ENCODE measurements at places on chromosomes 7 and 10.
A peak's percentile ranks its signal among the peaks of the same experiment; 100 is the strongest.

DNA sequence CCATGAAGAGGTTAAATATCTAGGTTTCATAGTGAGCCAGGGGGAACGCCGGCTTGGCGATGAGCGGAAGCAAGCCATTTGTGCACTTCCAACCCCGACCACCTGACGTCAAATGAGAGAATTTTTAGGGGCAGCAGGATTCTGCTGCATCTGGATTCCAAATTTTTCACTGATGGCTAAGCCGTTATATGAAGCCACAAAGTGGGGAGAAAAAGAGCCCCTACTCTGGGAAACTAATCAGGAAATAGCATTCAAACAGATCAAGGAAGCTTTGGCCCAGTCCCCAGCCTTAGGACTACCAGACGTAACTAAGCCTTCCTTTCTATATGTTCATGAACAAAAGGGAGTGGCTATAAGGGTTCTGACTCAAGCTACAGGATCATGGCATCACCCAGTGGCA, 12.9 kb upstream of the ADCK2 start:
- DNase-seq, result no peak

DNA sequence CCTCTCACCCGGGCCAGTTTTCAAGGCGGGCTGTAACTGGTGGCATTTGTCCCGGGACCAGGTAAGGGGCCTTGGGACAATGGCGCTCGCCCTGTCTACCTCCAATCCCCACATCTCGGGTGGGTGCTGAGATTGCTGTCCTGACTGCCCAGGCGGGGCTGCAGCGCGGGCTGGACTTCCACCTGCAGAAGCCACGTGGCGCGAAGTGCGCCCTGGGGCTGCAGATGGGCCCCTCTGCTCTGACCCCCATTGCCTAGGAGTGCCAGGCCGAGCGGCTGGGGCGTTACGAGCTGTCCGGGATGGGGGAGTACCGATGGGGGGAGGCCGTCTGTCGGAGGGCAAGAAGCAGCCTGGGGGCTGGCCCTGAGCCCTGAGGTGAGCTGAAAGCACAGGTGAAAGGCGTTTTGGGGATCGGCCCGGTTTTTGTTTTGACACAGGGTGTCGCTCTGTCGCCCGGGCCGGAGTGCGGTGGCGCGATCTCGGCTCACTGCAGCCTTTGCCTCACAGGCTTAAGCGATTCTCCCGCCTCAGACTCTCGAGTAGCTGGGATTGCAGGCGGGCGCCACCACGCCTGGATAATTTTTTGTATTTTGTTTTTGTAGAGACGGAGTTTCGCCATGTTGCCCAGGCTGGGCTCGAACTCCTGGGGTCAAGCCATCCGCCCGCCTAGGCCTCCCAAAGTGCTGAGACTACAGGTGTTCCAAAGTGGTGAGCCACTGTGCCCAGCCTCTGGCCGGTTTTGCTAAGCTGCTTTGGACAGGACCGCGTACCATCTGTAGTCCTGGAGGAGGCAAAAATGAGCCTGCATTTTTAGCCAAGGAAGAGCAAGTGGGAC, at the start of gene SFXN2:
SFXN2 (plus strand) TSS at position 16 of the 835 bp plus-strand sequence. CDS start 12,001 bp downstream, outside the sequence.
- DNase-seq, result no peak

DNA sequence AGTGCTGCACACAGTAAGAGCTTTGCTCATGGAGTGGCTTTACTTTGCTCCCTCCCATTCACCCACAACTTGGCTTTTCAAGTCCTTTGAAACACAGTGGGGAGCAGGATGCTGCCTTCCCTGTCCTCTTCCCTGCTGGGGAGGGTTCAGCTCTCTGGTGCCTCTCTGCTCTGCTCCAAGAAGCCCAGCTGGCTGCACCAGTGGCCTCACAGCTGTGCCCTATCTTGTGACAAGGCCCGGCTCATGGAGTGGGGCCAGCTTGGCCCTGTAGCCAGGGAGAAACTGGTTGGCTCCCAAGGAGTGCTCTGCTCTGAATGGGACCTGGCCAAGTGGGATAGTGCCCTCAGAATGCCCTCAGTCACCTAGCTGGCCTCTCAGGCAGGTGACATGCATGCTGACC, 212.3 kb upstream of the ZMIZ1 start:
- DNase-seq, result no peak

- DNase-seq, result no peak
Observed at GRCh38 chr10:52952391-52953055, 179.9 kb upstream of the MBL2 start.

- no peak for DNase-seq
Observed at GRCh38 chr7:134875867-134876266, 96.4 kb downstream of the CALD1 start.

DNA sequence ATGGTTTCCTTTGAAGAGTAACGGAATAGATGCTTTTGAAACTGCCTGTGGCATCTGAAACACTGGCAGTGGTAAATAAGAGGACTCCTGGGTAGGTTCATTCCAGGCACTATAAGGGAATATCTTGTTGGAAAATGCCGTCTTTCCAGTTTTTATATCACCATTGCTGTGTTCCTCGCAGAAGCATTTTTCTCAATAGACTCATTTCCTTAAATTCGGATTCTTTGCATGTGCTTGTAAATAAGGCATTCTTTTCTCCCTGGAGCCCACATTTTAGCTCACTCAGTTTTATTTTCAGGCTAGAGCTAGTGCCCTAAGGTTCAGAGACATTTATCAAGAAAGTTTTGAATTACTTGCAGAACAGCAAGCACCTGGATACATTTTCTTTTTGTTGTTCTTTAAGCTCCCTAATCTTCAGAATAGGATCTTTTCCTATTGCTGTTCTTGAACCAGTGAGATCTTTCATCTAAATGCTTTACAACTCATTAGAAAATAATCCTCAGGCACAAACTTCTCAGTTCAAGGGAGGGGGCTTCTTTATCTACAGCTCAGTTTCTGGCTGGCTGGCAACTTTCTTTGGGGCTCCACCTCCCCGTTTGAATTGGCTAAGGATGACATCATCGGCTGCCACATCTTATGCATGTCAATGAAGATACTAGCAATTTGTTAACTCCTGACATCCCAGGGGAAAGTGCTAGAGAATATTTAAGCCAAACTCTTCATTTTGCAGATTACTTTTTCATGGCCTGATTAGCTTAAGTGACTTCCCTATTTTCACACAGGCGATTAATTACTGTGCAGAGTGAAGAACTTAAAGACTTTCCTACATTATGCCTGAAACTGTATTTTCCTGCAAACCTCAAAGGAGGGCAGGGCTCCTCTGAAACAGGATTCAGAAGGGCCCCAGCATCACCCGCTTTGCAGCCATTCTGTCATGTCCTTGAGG, 133.7 kb upstream of the RSU1 start:
- no peak for DNase-seq

DNA sequence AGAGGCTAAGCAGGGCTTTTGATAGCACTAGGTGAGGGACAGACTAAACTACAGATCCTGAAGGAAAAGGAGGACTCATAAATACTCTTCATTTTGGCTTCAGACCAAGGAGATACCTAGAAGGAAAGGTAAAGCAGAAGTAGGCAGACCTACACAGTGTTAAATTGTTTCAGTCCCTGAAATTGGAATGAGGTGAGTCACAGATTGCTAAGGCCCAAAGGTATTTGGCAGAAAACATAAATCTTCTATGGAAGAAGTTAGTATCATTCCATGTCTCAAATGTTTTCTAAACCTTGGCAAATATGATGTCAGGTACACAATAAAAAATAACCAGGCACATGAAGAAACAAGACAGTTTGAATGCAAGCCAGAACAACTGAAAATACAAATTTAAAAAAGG, 30.0 kb downstream of the MTERF1 start:
- no peak for DNase-seq

DNA sequence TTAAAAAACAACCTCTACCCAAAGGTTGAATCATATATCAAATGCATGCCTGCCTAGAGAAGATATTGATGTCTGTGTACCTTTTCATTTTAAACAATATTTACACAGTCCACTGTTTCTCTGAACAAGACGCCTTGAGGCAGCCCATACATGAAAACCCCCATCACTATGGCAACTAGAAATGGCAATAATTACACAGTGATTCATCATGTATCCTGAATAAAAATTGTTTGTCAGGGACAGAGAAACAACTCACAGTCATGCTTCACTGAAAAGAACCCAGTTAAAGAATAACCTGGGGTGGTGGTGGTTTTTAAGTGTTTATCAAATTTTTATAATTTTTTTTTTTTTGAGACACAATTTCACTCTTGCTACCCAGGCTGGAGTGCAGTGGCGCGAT, 19.7 kb downstream of the DNAJC12 start:
- peak; percentile 35 for DNase-seq

DNA sequence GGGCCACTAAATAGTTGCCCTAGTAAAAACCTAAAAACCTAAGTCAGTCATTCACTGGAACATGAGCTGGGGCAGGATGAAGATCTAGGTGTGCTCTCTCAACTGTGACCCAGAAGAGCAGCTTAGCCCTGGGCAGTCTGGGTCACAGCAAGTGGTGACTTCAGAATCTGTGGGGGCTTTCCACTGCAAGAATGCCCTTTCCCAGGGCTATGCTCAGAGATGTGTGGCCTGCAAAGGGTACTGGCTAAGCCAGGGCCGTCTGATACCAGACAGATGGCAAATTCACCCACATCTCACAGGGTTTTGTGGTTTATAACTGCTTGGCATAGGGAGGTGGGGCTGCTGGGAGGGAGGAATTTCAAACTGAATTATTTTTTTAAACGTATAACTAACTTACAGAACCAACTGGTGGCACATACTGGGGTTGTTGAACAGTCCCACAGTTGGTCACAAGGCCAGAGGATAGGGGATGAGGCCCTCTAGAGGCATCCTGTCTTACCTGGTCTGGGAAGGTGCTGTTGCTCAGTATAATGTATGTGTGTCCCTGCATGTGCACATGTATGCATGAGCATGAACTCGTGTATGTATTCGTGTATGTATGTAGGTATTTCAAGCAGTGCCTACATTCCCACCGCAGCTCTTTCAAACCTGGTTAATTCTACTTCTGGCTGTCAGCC, 63.2 kb downstream of the PRPF18 start:
- no peak for DNase-seq

- DNase-seq, result no peak
Observed at GRCh38 chr7:76272851-76273497, 29.5 kb upstream of the HSPB1 start.

DNA sequence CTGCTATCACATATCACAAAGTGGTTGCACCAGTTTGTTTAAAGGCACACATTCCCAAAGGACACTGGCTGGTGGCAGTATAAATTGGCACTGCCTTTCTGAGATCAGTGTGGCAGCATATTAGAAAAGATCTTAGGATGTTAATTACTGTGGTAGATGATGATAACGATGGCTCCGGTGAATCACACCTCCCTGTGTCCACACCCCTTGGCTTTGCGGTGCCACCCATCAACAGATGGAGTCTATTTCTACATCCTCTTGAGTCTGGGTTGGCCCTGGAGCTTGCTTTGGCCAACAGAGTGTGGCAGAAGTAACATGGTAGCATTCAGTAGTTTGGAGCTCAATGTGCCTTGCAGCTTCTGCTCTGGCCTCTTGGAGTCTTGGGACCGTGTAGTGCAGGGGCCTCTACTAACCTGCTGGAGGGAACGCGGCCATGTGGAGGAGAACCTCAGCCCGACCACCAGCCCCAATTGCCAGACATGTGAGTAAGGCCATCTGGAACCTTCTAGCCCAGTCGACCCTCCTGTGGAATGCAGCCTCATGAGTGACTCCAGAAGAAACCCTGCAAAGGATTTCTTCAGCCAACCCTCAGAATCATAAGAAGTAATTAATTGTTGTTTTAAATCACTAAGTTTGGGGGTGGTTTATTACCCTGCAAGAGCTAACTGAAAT, 27.2 kb upstream of the PLEKHA1 start:
- no peak for DNase-seq

DNA sequence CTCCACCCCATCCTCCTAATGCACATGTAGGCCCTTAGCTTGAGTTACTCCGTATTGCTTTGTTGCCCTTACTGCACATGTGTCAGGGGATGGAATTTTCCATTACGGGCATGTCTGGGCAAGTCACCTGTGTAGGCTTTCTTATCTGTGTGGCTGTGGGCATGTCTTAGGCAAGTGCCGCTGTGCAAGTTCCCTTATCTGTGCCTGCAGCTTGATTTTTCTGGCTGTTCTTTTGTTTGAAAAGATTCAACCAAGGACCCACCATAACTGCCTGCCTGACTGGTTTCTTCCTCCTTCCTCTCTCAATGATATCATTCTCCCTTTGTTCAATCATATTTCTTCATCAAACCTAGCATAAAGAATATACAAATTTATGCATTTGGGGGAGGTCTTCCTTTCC, 88.5 kb downstream of the AKR1D1 start:
- no peak for DNase-seq

- DNase-seq, result no peak
Observed at GRCh38 chr7:101114492-101114891, 12.4 kb upstream of the SERPINE1 start.

- no peak for DNase-seq
Observed at GRCh38 chr7:18125476-18125875, 97.8 kb upstream of the PRPS1L1 start.

- DNase-seq, result peak; percentile 77
Observed at GRCh38 chr10:122062831-122063674, 74.1 kb downstream of the TACC2 start.

DNA sequence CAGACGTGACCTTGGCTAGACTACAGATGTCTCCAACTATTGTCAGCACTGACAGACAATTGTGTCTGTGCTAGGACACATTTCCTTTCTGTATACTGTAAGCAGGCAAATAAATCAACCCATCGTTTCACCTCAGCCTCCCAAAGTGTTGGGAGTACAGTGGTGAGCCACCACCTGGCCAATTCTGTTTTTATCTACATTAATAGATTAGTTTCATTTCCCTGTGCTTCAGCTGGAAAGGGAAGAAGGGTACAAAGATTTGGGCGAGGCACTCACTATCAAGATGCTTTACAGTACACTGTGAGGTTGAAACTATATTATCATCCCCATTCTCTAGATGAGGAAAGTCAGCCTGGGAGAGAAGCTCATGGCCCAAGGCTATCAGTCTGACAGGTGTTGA, 21.9 kb downstream of the SFR1 start:
- no peak for DNase-seq

GRCh38 chr10:100779329-100779728, 33.9 kb downstream of the PAX2 start:
- no peak for DNase-seq

DNA sequence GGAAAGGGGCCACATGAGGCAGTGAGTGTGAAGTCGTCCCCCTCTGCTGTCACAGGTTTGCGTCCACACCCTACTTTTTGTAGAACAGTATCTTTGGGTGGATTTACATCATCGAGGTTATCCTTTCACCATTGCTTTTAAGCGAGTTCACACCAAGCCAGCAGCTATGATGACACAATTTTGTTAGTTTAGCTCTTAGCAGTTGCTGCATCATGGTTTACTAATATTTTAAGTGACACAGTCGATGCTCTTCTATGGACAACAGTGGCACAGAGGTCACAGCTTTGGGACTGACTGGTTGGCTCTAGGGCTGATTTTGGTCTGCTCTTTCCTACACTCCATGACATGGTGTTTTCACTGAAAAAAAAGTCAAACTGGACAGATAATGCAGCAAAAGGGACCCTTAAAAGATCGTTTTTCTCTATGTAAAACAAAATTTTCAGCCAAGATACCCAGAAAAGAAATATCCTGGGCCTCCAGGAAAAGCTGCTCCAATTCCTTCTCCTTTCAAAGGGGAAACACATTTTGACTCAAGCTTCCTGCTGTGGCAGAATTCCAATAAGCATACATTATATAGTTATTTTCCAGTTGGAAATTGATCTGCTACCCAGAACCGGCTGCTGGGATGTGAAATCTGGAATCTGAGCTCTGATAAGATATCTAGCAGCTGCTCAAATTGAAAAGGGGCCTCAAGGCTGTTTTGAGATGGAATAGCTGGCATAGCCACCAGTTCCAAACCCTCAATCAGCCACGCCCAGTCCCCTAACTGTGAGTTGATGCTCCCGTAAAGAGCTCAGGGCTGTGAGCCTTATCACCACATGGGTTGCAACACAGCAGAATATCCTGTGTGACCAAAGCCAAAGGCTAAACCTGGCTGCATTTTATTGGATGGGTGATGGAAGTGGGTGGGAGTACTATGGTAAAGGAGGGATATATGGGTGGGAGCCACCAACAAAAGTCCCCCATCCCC, 114.2 kb downstream of the SMURF1 start:
- DNase-seq, result no peak
